ENCODE measurements at places on chromosomes 4 and X. TPM values are rescaled to one million over a fixed set of nuclear protein-coding genes. Genes with fewer than 3 reads are reported as not detected.
A peak's percentile ranks its signal among the peaks of the same experiment; 100 is the strongest.

DNA sequence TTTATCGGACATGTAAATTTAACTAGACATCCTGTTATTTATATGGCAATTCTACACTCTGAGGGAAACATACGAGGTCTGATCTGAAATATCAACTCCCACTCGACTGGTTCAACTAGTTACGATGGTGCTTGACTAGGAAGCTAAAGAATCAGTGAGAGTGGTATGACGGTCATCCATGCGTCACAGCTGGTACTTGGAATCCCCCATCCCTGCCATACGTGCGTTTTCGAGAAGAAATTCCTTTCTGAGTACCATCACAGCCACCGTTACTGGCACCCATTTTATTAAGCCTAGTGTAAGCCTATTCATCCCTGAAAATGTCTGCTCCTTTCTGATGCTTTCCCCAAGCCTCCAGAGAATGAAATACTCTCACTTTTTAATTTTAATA is 695 bp upstream of the PIGA start:
- DNase-seq = peak; percentile 84

GRCh38 chrX:136055651-136056221 is 70.5 kb downstream of the SLC9A6 start:
- no peak for DNase-seq

The CTAG2 gene
- total RNA-seq = not detected

GRCh38 chrX:40253771-40254170 is 156.0 kb upstream of the BCOR start:
- no peak for DNase-seq

GRCh38 chrX:45757272-45757671 is 556.6 kb upstream of the DIPK2B start:
- no peak for DNase-seq

GRCh38 chrX:31139961-31140360 is 68.1 kb upstream of the FTHL17 start:
- no peak for DNase-seq

DNA sequence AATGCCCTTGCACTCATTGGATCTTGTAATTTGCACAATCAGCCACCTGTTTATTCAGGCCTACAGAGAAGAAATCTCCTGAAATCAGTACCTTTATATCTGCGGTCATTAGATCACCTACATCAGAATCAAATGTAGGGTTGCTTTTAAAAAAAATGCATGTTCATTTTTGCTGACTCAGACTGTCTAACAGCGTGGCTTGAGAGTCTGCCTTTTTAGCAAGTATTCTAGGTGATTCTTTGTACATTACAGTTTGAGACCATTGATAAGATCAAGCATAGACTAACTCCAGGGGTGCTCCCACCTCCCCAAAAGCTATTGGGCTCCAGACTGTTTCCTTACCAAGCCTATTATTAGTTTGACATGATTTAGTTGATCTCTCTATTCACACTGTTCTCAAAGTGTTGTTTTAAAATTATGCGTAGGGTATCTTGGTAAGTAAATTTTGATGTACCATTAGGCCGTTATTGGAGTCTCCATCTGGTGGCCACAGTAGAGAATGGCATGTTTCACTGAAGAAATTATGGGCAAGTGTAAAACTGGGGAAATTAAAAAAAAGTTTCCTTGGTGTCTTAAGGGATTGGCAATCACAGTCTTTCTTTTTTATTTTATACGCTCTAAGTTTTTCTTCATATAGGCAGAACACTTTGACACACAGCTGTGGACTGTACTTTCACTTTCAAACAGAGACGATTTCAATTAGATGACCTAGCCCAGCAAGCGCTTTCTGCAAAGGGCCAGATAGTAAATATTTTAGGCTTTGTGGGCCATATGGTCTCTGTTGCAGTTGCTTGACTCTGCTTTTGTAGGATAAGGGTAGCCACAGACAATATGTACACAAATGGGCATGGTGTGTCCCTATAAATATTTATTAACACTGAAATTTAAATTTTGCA is 33.7 kb upstream of the MSL3 start:
- peak; percentile 36 for DNase-seq

DNA sequence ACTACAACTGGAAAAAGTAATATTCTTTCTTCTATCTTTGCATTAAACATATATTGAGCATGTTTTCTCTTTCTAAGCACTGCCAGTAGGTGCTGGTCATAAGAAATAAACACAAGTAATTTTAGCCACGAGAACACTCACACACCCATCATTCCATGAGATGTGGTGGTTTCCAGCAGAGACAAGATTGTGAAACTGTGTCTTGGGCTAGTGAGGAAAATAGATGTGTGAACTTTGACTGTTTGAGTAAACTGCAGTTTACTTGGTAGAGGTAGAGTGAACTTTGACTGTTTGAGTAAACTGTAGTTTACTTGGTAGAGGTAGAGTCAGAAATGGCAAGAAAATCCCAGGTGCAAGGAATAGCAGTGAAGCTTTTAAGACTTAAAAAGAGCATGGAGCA is 300.9 kb upstream of the HS3ST1 start:
- no peak for DNase-seq

- DNase-seq = no peak
Observed at GRCh38 chrX:135420831-135421230, 913 bp upstream of the SMIM10L2A start.

DNA sequence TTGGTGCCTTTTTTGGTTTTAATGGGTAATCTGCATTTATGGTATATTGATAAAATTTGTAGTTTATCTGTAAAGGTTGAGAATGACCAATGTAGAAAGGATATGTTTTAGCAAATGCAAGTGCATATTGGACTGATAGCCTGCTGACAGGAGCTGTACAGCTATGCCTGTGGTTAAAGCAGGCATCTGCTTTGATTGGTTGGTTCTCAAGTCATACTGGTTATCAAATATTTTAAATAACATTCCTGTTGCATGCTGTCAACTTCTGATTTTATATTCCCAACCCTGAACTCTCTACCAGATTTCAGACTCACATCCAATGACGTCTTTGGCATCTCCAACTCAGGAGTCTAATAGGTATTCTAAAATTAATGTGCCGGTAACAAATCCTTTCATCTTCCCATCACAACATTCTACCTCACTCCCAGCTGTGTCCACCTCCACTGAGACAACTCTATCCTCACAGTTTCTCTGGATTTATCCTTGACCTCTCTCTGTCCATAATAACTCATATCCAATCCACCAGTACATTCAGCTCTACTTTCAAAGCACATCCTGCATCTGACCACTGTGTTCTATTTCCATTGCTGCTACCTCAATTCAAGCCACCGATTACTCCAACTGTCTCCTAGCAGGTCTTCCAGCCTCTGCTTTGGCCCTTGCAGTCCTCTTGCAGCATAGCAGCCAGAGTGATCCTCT is 125.7 kb downstream of the CAMK2D start:
- no peak for DNase-seq

DNA sequence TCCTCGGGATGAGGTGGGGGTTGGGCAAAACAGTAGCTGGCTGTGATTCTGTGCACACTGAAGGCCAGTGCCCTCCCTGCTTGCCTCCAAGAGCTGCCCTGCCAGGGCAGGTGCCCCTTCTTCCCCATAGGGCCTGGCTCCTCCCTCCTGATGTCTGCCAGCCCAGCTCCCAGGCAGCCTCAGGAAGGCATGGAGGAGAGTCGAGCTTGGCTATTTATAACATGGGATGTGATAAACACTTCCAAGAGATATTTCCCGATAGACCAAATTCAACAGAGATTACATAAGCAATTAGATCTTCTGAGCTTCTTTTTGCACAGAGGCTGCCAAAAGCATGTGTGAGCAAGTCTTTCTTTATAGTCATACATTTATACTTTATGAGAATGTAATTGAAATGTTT is 45.3 kb upstream of the PJA1 start:
- DNase-seq = no peak

- no peak for DNase-seq
Observed at GRCh38 chr4:154349829-154350228, 141.8 kb downstream of the DCHS2 start.

The C4orf50 gene
- 0.02 TPM for total RNA-seq

GRCh38 chr4:93319041-93319440 is 509.5 kb upstream of the ATOH1 start:
- no peak for DNase-seq

DNA sequence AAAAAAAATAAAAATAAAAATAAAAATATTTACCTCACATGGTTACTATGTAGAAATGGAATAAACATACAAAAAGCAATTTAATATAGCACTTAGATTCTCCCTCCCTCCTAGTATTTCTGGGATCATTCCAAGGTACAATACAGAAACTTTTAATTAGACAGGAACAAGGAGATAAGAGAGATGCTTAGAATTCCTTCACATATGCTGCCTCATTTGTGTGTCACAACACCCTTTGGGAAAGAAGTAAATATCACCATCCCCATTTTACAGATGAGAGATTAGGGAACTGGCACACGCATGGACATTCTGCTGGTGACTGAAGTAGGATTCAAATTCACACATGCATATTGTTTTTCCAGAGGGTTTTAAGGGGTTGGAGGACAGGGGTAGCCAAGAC is 164.2 kb downstream of the APBB2 start:
- no peak for DNase-seq

DNA sequence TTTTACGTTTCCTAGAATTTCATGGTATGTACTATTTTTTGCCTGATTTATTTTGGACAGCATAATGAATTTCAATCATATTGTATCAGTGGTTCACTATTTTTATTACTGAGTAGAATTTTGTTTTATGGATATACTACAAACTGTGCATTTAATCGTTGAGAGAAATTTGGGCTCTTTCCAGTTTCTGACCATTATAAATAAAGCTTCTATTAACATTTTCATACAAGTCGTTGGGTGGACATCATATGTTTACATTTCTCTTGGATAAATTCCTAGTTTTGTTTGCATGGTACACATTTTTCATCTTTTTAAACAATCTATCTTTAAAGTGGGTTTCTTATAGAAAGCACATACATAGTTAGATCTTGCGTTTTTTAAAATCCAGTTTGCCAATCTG is 472.7 kb upstream of the MAGEB18 start:
- no peak for DNase-seq

The DMD gene
- total RNA-seq = 51.8 TPM

The SSX3 gene
- total RNA-seq = not detected

GRCh38 chr4:39687014-39687413 is 10.9 kb upstream of the UBE2K start:
- DNase-seq = no peak

The SYNPO2 gene
- 0.10 TPM for total RNA-seq

GRCh38 chr4:186032259-186032658 is 36.7 kb upstream of the TLR3 start:
- no peak for DNase-seq

The UBL4A gene
- total RNA-seq = 29.5 TPM

The KCNE5 gene
- total RNA-seq = 0.34 TPM

The UGT2B17 gene
- total RNA-seq = 0.52 TPM

- peak; percentile 79 for DNase-seq
Observed at GRCh38 chr4:153438916-153439756, 27.0 kb upstream of the TMEM131L start.

GRCh38 chr4:114495471-114495928 is 103.1 kb upstream of the UGT8 start:
- DNase-seq = no peak

GRCh38 chrX:1012678-1013300 is 199.7 kb downstream of the CRLF2 start:
- DNase-seq = no peak

DNA sequence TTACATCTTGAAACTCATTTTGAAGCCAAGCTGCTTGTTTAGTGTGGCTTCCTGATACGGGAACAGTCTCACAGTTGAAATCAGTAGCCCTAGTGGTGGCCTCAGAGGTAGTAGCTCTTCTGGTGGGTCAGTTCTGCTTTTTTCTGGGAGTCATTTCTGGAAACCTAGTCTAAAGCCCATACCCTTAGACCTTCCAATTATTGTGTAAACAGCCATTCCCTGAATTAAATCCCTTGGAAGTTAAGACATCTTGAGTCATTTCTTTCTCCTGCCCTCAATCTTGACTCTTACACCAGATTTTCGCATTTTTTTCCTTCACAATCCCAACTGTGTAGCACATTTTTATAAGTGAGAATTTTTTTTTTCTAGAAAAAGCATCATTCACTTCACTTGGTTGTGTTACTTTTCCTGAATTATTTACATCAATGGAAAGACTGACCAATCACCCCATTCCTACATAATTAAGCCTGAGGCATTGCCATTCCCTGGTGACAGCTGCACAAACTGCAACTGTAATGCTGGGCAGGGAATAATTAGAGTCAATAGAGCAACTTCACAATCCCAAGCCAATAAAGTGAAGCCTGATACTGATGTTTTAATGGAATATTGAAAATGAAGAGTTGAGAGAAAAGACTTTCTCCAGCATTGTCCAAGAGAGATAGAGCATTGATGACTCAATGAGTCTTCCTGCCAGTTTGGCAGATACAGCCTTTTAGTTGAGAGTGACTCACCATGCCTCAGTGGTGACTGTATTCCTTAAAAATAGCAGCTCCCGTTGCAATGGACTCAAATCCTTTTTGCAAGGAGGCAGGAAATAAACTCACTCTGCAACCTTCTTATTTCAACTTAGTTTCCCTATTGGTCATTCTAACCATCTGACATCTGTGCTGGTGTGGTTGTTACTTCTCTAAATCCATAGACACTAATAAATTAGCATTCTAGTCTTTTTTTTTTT is 13.0 kb upstream of the SEPSECS start:
- DNase-seq = no peak

- DNase-seq = no peak
Observed at GRCh38 chr4:43763029-43763610, 685.5 kb downstream of the KCTD8 start.

GRCh38 chrX:130997314-130997713 is 60.8 kb upstream of the ARHGAP36 start:
- no peak for DNase-seq

The USP26 gene
- total RNA-seq = not detected

GRCh38 chr4:104470770-104471169 is 23.9 kb downstream of the CXXC4 start:
- DNase-seq = no peak

The BEND2 gene
- total RNA-seq = not detected

DNA sequence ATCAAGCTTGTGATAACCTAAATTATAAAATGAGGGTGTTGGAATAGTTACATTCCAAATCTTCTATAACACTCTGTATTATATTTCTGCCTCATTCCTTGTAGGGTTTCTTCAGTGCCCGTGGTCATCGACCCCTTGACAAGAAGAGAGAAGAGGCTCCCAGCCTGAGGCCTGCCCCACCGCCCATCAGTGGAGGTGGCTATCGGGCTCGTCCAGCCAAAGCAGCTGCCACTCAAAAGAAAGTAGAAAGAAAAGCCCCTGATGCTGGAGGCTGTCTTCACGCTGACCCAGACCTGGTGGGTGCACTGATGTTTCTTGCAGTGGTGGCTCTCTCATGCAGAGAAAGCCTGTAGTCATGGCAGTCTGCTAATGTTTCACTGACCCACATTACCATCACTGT is 2.9 kb downstream of the FGB start:
- no peak for DNase-seq

GRCh38 chrX:105463473-105463872 is 243.0 kb upstream of the TEX13A start:
- DNase-seq = no peak

The FGA gene
- not detected for total RNA-seq

The CFP gene
- 0.59 TPM for total RNA-seq

- no peak for DNase-seq
Observed at GRCh38 chr4:159197885-159198269, 95.0 kb downstream of the RAPGEF2 start.

The S100G gene
- total RNA-seq = not detected
